ENCODE measurements at places on chromosomes 13 and 19. TPM values are rescaled to one million over a fixed set of nuclear protein-coding genes. Genes with fewer than 3 reads are reported as not detected.

Gene SLC10A2
- total RNA-seq: not detected

Gene CPB2
- not detected for total RNA-seq

DNA sequence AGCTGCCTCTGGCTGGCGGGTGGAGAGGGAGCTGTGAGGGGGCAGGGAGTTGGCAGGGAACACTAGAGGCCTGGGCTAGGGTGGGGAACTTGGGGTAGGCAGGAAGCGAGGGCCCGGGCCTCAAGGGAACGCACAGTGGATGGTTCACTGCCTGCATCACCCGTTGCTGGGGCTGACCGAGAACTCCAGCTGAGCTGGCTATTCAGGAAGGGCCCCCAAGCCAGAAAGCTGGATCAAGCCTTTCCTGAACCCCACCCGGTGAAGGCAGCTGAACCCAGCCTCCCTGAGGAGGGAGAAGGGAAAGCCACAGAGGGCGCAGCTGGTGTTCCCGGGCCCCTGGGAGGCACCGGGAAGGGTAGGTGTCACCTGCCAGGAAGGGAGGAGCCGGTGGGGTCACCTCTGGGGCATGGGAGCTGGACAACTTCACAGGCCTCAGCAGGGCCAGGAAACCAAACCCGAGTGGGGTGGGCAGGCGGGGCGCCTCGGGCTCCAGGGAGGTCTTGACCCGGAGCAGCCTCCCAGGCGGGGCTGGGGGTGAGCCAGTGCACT, 13.9 kb downstream of the PALM start:
- no peak for DNase-seq

DNA sequence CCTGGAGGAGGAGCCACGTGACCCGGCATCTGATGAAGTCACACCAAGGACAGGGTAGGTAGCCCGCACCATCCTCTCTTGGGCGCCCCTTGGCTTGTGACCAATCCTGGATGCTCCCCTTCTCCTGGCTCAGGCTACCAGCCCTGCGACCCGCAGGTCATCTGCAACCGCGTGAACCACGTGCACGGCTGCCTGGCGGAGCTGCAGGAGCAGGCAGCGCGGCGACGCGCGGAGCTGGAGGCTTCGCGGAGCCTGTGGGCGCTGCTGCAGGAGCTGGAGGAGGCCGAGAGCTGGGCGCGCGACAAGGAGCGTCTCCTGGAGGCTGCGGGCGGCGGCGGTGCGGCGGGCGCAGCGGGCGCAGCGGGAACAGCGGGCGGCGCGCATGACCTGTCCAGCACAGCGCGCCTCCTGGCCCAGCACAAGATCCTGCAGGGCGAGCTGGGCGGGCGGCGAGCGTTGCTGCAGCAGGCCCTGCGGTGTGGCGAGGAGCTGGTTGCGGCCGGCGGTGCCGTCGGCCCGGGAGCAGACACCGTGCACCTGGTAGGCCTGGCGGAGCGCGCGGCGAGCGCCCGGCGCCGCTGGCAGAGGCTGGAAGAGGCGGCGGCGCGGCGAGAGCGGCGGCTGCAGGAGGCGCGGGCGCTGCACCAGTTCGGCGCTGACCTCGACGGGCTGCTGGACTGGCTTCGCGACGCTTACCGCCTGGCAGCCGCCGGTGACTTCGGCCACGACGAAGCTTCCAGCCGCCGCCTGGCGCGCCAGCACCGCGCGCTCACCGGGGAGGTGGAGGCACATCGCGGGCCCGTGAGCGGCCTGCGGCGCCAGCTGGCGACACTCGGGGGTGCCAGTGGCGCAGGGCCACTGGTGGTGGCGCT, 45.9 kb downstream of the SPTBN4 start:
- no peak for DNase-seq

- DNase-seq: no peak
Measured at GRCh38 chr13:49985129-49985528, 11.7 kb upstream of the TRIM13 start.

- no peak for DNase-seq
Measured at GRCh38 chr19:35460608-35461007, 12.6 kb downstream of the FFAR2 start.

DNA sequence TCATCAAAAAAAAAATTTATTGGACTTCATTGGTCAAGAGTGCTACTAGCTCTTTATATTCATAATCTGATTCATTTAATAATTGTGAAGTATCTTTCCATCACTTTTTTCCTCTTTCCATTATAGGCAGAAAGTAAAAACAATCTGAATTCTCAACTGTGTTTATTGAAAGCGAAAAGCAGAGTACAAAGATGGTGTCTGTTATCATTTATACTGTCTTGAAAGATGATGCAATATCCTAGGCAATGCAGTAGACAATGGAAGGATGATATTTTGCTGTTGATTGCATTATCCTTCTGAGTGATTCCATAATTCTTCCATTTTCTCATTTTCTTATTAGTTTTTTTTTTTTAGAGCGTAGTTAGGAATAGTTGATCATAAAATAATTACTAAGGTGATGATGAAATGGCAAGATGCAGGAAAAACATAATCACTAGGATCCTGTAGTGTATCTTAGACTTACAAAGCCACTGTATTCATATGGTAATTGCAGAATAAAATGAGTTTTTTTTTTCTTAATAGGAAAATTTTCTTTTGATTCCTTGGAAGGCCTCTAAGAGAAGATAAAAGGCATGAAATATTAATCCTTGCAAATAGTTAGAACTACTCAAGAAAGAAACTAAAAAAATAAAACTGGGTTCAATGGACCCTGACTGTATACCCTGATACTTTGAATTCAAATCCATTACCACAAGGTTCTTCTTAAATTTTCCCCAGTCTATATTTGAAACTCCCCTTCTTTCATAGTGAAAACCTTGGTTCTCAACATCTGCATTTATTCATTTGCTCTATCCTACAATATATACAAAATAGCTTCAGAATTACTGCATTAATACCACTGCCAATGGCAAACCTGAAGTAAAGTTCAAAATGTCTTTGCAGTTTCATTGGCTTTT, 11.6 kb downstream of the URI1 start:
- DNase-seq: no peak
